ENCODE measurements at places on chromosomes 16 and 17. TPM values are rescaled to one million over a fixed set of nuclear protein-coding genes. Genes with fewer than 3 reads are reported as not detected.

Gene VAT1
- total RNA-seq = 51.1 TPM

Gene LPO
- under 0.01 TPM for total RNA-seq

Gene KRT28
- total RNA-seq = 0.25 TPM

Gene TK1
- total RNA-seq = 1.7 TPM

Gene EEF2KMT
- 4.4 TPM for total RNA-seq

Gene MRPL45
- 21.6 TPM for total RNA-seq

Gene DNAH17
- total RNA-seq = under 0.01 TPM

Gene GOSR2
- total RNA-seq = 37.1 TPM

Gene KRT15
- total RNA-seq = 0.25 TPM

Gene C17orf113
- total RNA-seq = 2.5 TPM

Gene MT1H
- not detected for total RNA-seq

Gene POLG2
- total RNA-seq = 9.6 TPM

Gene PLLP
- 1.5 TPM for total RNA-seq

Gene KRT25
- total RNA-seq = 0.49 TPM

Gene MSLN
- total RNA-seq = not detected

Gene CCL5
- not detected for total RNA-seq

Gene SDR42E1
- total RNA-seq = under 0.01 TPM

Gene PRDM7
- not detected for total RNA-seq

Gene LGALS9C
- total RNA-seq = not detected

Gene CALB2
- 19.4 TPM for total RNA-seq

Gene KCNJ2
- 5.2 TPM for total RNA-seq

Gene NT5M
- total RNA-seq = 4.7 TPM

Gene PMFBP1
- total RNA-seq = 0.49 TPM

Gene C16orf92
- not detected for total RNA-seq

Gene NUPR1
- 0.25 TPM for total RNA-seq

Gene TNFRSF13B
- total RNA-seq = not detected

Gene HOXB2
- not detected for total RNA-seq

Gene PIGL
- 13.5 TPM for total RNA-seq

Gene TRPV2
- total RNA-seq = 0.98 TPM

Gene VTN
- 0.25 TPM for total RNA-seq

Gene ST6GALNAC2
- not detected for total RNA-seq

Gene FBXW10B
- under 0.01 TPM for total RNA-seq

Gene ACSM5
- total RNA-seq = 0.49 TPM

Gene CBX4
- 12.0 TPM for total RNA-seq

Gene KRT40
- not detected for total RNA-seq

Gene DHRS7C
- not detected for total RNA-seq

Gene ITGAX
- total RNA-seq = 0.98 TPM

Data from temporal lobe (tissue), 4 donors.